ENCODE measurements at places on chromosomes 2 and 18.

DNA sequence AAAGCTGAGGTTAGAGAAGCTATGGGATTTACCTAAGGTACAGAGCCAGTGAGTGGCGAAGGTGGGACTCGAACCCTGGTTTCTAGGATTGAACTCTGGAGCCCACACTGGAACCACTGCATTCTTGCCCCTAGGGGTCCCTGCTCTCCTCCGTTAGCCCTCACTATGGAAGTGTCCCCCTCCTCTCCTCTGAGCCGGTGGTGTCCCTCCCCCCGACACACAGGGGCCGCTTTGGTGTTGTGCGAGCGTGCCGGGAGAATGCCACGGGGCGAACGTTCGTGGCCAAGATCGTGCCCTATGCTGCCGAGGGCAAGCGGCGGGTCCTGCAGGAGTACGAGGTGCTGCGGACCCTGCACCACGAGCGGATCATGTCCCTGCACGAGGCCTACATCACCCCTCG, 8.5 kb upstream of the GMPPA start:
- DNase-seq: no peak

DNA sequence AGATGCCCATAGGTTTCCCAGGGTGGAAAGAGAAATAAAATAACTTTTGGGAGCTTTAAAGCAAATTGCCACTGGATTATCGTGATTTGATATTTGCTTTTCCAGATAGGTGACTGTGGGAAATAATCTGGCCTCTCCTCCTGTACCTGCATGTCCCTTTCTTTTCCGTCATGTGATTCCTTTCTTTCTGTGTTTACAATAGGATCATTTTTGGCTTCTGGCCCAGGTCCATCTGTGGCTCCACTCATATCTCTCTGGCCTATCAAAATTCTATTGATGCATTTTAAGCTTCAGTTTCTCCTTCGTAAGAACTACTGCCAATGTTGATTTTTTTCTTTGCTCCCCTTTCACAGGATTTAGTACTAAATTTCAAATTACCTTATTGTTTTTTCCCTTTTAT, 153.6 kb downstream of the CCDC85A start:
- no peak for DNase-seq

- no peak for DNase-seq
Measured at GRCh38 chr2:58794103-58794502, 553.0 kb upstream of the FANCL start.

GRCh38 chr2:20745924-20746555, 76.9 kb downstream of the LDAH start:
- no peak for DNase-seq

- no peak for DNase-seq
Measured at GRCh38 chr2:240886023-240886565, 9.9 kb downstream of the MAB21L4 start.

DNA sequence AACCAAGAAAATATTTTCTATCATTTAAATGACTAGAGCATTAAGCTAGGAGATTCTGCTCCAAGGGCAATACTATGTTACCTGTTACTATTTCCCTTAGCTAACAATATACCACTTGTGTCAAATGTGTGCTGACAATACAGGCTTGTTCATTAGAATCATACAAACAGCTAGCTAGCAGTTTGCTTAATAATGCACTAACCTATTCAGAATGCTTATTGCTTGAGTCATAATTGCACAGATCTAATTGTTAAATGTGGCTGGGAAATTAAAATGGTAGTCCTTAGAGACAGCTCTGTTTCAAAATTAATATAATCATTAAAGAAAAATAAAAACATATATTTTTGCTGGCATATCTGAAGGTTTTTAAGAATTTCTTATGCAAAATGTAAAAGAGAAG, 344.2 kb downstream of the ERBB4 start:
- no peak for DNase-seq

DNA sequence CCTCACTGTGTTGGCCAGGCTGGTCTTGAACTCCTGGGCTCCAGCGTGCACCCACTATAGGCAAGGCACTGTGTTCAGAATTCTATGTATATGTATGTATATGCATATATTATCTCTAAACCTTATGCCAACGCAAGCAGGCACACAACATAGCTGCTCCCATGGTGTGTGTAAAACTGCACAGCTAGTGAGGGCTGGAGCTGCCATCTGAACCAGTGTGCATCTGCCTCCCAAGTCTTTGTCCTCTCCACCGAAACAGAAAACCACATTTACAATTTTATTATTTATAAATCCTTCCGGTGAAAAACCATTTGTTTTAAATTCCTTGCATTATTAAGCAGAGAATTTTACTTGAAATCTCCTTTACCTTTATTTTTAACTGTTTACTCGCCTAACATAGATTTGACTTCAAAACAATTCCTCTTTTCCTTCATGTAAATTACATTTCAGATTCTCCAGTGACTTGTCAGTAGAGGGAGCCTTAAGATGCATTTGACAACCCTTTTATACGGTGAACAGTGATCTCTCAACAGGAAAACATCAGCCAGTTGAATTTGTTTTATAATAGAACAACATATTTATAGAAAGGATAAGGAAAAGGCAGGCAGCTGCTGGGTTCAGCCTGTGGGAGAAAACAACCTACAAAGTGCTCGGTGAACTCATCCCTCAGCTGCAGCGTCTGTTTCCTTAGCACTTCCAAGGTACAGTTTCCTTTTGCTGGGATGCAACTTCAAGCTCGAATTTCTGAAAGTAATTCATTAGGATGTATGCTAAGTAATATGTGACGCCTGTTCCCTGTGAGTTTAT, 101.2 kb downstream of the MYT1L start:
- DNase-seq: no peak

DNA sequence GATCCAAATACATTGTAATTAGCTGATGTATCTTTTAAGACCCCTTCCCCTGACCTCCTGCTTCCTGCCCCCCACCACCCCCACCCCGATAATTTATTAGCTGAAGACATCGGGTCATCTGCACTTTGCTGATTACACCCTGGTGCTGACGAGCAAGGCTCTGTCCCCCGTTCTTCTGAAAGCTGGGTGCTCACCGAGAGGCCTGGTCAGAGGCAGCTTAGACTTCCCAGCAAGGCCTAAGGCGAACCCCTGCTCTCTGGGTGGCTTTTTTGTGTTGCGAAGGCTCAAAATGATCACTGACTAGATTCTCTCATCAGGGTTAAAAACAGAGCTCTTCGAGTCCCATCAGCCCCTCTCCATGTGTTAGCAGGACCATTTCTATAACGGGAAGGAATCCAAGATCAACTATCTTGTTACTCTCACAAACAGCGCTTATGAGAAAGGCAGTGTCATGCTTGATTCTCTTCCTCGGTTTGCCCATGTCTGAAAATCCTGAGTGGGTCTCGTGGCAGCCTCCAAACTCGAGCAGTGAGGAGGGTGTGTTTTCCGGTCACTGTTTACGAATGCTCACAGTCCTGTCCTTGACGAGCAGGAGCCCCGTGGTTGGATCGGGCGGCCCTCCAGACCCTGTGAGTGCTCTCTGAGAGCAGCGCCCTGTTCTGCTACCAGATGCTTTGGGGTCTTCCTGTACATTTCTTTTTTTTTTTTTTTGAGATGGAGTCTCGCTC, 201.6 kb downstream of the HDAC4 start:
- DNase-seq: no peak

- no peak for DNase-seq
Measured at GRCh38 chr2:180599804-180600203, 380.6 kb upstream of the UBE2E3 start.

DNA sequence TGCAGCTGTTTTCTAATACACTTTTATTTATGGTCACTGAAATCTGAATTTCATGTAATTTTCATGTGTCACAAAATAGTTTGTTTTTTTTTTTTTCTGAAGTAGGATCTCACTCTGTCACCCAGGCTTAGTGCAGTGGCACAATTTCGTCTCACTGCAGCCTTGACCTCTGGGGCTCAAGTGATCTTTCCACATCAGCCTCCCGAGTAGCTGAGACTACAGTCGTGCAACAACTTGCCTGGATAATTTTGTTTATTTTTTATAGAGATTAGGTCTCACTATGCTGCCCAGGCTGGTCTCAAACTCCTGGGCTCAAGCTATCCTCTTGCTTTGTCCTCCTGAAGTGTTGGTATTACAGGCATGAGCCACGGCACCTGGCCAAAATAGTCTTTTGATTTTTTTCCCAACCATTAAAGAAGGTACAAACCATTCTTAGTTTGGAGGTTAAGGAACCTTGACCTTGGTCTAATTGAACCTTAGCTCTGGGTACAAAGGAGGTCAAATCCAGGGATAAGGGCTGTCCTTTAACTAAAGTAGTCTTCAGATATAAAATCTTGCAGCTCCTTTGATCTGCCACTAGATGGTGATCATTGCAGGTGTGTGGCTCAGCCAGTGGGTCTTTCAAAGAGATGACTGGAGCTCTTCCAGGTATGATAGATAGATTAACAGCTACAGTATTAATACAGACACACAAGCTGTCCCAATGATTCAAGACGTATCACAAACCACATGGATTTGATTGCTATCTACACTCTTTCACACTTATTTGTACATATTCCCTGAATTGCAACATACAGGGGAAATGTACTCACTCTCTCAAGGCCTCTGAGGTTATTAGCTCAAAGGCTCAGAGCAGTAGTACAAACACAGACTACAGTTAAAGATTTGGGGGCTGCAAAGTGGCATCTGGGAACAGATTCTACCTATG, 4.7 kb upstream of the KRCC1 start:
- no peak for DNase-seq

GRCh38 chr2:39996653-39997080, 217.6 kb upstream of the THUMPD2 start:
- no peak for DNase-seq

GRCh38 chr2:125850541-125850940, 805.4 kb upstream of the GYPC start:
- DNase-seq: no peak

DNA sequence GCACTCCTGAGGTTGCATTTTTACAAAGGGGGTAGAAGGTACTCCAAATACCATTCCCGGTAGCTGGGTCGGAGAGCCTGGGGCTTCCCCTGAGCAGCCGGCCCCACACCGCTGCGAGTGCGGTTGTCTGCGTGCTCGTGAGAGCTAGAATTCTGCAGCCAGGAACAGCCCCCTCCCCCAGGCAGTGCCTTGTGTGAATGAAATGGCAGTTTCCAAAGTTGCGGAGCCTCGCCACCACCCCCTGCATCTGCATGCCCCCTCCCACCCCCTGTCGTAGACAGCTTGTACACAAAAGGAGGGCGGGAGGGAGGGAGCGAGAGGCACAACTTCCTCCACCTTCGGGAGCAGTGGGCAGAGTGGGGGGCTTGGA, 1.1 kb downstream of the MYCN start:
- DNase-seq: no peak

GRCh38 chr2:202005272-202005887, 28.3 kb upstream of the FZD7 start:
- no peak for DNase-seq

GRCh38 chr2:9695941-9696340, 65.1 kb upstream of the YWHAQ start:
- no peak for DNase-seq

DNA sequence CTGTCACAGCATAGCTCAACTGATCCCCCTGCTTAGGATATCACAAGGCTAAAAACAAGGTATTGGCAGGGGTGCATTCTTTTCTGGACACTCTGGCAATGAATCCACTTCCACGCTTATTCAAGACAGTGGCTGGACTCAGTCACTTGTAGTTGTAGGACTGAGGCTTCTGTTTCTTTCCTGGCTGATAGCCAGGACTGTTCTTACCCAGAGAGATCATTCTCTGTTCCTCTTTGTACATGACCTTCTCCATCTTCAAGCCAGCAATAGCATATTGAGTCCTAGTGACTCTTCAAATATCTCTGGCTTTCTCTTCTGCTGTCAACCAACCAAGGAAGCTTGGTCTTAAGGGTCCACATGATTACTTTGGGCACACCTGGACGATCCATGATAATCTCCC, 241.3 kb downstream of the RBM43 start:
- DNase-seq: no peak

GRCh38 chr2:27249159-27249890, 13.5 kb downstream of the SLC30A3 start:
- DNase-seq: no peak

Measured in activated T-helper 1 cell treated with anti-CD3 and anti-CD28 coated beads, Interleukin-2, amount 50 U/mL, for 16 hours (primary cell).